ENCODE measurements at places on chromosomes 12 and 14.

GRCh38 chr12:113766131-113766878 lies 199.8 kb downstream of the RBM19 start:
- DNase-seq = no peak

DNA sequence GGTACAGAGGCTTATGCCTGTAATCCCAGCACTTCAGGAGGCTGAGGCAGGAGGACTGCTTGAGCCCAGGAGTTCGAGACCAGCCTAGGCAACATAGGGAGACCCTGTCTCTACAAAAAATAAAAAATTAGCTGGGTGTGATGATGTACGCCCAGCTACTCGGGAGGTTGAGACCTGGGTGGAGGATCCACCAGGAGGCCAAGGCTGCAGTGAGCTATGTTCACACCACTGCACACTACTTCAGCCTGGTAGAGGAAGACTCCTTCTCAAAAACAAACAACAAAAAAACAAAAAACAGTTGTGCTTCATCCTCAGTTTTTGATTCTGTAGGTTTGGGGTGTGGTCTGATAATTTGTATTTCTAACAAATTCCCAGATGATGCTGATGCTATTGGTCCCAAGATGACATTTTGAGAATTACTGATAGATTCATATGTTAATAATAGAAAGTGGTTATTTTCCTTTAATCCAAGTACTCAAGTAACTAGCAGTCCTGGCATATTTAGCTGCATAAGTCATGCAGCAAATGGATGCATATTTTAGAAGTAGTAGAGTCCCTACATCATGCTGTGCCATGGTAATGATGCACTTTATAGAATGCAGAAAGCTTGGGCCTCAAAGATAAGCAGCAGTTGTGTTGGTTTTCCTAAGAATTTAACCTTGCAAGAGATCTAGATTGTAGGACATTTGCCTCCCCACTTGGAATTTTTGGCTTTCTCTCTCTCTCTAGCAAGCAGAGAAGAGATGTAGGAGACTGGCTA lies 76.1 kb upstream of the PAWR start:
- DNase-seq = no peak

- no peak for DNase-seq
Measured at GRCh38 chr14:24774187-24774915, 140.4 kb upstream of the GZMB start.

DNA sequence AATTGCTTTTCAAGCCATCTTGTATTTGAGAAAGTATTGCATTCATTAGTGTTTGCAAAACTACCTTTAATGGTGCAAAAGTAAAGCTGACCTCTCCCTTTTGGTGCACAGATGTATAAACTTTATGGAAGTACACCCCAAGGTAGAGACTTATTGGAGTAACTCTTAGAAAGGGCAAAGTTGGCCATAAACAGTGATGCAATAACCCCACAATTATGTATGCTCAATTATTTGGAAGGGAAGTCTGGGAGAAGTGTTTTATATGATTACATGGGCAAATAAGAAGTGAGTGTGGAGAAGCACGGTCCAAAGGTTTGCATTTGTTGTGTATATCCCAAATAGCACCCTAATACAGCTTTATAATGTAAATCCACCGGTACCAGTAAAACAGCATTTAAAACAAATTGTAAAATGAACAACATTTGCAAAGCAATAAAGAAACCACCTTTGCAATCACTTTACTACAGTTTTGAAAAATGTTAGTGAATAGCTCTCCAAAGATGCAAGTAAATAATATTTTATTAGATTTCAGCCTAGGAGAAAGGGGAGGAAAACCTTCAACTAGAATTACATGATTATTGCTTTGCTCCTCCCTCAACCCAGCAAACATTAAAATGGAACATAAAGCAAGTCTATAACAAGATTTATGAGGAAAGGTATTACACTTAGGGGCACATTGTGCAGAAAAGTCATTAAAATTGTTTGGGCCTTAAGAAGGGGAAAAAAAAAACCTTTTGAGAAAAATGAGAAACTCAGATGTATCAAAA lies 70.5 kb downstream of the HMGA2 start:
- DNase-seq = no peak

DNA sequence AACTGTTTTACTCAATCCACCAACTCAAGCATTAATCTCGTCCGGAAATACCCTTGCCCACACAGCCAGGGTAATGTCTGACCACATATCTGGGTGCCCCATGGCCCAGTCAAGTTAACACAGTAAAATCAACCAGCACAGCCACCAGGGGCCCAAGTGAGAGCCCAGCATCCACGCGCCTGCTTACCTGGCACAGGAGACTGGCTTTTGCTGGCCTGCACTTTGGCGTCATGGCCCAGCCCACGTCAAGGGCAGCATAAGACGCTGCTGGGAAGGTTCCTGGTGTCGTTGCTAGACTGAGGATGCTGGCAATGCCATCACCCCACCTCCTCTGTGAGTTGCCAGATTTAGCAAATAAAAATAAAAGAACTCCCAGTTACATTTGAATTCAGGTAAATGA lies 53.6 kb upstream of the BCL11B start:
- DNase-seq = no peak

GRCh38 chr12:58067610-58068387 lies 126.4 kb downstream of the ATP23 start:
- DNase-seq = no peak

GRCh38 chr14:48140804-48141203 lies 465.4 kb upstream of the MDGA2 start:
- DNase-seq = no peak

Data from naive thymus-derived CD4-positive, alpha-beta T cell (primary cell).